Glomerular endothelial cell (primary cell): ENCODE measurements at places on chromosomes 2 and 18.

- DNase-seq, result no peak
Measured at GRCh38 chr18:44893045-44893706, 212.5 kb downstream of the SETBP1 start.

DNA sequence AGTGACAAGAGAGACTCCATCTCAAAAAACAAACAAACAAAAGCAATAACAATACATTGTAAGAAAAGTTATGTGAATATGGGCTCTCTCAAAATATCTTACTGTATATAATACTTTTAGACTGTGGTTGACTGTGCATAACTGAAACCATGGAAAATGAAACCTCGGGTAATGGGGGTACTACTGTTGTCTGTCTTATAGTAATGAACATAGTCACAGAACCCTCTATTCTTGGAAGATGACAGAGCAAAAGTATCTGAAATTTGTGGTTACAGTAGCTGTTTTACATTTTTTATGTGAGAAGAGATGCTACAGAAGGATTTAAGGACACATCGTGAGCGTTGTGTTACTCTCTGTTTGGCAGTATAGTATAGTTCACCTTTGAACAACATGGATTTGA is 60.5 kb downstream of the MAP4K4 start:
- DNase-seq, result no peak

DNA sequence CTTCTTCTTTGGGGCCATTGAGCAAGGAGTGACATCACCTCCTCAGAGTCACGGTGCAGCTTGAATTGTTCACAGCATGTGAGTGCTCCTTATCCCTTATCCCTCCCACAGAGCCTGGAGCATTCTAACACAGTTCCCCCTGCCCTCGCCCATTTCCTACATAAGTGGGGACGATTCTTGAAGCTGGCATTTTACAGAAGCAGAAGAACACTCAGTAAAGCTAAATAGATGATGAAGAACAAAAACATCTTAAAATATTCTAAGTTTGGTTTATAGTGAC is 135.8 kb upstream of the APCDD1 start:
- DNase-seq, result no peak

- DNase-seq, result no peak
Measured at GRCh38 chr2:136482006-136482405, 283.3 kb upstream of the THSD7B start.

DNA sequence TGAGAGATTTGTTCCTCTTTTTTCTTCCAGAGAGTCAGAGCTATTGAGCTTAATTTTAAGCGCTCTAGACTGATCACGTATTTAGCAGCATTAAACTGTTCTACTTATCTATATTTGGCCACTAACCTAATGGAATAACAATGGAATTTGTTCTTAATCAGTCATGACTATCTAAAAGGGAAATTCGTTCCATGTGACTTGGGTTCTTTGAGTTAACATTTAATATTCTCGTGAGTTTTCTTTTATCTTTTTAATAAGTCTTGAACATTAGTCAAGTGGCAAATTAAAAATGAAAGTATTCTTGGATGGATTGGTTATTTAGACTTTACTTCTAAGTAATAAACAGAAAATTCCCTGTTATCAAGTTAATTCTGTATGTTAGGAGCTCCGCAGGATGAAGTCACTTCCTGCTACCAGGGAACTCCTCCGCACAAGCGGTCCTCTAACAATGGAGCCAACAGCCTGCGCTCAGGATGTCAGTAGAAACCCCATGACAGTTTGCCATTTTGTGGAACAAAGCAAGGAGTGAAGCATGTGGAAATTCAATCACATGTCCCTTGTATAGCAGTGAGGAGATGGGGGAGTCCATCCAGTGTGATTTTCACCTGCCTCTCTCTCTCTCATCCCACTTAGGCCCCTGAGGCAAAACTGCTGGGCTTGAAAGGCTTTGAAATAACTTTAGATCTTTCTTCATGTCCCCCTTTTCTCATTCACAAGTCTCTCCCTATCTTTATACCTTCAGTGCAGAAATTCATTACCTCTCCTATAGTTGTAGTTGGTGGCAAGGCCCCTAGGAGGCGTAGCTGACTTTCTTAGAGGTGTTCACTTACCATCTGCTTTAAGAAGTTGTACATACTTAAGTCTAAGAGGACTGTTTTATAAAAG is 138.1 kb downstream of the WDR7 start:
- peak; percentile 82 for DNase-seq

GRCh38 chr2:15096873-15097272 is 464.3 kb downstream of the NBAS start:
- DNase-seq, result no peak

- DNase-seq, result no peak
Measured at GRCh38 chr2:47452761-47453160, 49.8 kb downstream of the MSH2 start.

DNA sequence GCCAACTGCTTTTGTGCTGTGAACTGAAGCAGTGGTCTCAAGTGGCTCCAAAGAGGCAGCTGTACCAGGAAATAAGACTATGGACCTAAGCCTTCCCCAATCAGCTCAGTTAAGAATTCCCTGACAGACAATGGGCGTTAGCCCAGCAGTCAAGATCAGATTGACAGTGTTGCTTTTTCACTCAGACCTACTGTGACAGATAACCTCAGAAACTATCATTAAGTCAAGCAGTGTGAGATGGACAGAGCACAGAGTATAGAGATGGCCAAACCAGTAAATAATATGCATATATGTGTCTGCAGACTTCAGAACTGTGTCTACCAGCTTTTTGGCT is 215.3 kb downstream of the ZFP36L2 start:
- DNase-seq, result no peak

DNA sequence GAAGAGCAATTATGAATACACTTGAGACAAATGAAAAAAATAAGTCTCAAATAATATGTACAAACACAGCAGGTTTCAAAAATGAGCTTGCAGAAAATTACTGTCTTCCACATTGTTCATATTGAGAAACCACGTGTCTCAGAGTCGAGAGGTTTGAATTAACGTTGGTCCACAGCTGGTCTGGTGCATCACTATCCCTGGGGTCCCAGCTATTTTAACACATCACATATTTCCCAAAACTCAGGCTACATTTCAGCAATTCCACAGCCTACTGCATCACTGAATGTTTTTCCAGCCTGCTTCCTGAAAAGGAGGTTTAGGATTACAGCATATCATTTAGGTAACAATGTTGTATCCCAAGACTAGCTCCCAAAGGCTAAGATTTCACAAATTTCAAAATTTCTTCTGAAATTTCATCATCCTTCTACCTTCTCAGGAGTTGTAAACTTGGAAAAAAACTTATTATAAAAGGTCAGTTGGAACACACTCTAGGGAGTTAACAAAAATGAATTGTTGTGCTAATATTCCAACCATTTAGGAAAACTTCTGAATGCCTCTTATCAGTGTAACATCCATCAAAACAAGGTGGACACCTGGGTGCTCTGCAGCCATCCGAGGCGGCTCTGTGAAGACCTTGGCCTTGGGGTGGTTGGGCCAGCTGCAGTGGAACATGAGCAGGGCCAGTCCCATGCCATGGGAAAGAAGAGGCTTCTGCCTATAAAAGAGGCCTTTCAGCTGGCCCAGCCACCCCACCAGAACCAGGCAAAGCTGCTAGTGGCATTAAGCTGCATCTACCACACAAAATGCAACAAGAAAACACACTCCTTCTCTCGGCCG is 198.1 kb upstream of the RBBP8 start:
- DNase-seq, result no peak

DNA sequence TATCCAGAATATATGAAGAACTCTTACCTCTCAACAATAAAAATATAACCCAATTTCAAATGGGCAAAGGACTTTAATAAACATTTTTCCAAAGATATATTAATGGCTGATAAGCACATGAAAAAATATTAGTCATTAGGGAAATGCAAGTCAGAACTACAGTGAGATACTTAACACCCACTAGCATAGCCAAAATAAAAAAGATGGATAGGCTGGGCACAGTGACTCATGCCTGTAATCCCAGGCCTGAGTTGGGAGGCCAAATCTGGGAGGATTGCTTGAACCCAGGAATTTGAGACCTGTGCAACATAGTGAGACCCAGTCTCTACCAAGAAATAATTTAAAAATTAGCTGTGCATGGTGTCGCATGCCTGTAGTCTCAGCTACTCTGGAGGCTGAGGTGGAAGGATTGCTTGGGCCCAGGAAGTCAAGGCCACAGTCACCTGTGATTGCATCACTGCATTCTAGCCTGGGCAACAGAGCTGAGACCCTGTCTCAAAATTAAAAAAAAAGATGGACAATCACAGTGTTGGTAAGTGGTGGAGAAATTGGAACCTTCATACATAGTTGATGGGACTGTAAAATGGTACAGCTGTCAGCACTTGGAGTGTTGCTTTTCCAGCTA is 25.1 kb downstream of the MARCHF7 start:
- no peak for DNase-seq

- DNase-seq, result no peak
Measured at GRCh38 chr2:26430826-26431225, 29.1 kb downstream of the DRC1 start.

GRCh38 chr2:190807886-190808285 is 72.7 kb upstream of the GLS start:
- DNase-seq, result no peak

DNA sequence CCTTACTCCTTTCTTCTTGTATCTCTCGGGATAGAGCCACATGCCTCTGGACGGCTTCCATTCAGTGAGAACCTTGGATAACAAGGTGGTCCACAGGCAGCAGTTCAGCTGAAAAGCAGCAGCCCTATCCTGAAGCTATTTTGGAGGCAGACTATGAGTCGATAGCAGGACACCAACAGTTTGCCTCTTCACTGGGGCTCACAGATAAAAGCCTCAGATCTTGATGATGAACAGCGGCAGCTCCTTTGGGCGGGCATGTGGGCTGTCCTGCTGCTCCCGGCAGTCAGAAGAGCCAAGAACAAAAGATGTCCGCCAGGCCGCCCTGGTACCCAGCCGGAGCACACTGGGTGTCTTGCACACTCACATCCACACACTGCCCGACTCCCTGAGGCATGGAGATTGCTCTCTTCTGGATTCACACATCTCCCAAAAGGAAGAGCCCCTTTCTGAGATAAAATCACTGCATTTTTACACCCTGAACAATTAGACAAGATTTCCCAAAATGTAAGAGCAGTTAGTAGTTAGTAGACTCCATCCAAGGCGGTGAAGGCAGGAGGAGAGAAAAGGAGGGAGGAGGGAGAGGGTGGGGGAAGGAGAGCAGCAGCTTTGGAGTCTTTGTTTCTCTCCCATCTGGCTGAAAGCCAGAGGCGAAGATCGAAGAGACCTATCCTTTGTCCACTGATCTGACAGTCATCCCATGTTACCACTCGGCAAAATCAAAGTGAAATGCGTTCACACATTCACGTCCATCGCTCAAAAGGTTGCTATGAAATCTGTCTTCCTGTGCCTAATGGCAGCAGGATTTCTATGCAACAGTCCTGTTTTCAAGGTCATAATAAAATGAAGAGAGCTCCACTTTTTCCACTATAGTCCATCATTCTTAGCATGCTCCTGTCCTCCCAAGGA is 90.1 kb upstream of the KLF7 start:
- DNase-seq, result no peak

- DNase-seq, result no peak
Measured at GRCh38 chr2:216319771-216320170, 52.5 kb downstream of the MARCHF4 start.

DNA sequence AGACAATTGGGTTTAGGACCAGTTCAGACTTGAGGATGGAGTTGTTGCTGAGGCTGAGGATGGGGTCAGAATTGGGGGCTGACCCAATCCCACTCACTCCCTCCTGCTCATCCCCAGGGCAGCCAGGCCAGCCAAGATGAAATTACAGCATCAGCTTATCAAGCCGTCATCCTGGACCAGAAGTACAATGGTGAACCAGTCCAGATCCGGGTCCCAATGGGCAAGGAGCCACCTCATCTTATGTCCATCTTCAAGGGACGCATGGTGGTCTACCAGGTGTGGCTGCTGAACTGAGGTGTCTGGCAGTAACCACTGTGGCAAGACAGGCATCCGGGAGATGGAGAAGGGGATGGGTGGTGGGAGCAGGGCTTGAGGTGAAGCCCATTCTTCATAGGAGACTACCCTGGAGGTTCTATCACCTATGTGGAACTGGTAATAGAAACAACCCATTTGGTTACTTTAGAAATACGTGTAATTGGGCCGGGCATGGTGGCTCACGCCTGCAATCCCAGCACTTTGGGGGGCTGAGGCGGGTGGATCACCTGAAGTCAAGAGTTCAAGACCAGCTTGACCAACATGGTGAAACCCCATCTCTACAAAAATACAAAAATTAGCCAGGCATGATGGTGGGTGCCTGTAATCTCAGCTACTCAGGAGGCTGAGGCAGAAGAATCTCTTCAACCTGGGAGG is 13.9 kb downstream of the VIL1 start:
- DNase-seq, result no peak

DNA sequence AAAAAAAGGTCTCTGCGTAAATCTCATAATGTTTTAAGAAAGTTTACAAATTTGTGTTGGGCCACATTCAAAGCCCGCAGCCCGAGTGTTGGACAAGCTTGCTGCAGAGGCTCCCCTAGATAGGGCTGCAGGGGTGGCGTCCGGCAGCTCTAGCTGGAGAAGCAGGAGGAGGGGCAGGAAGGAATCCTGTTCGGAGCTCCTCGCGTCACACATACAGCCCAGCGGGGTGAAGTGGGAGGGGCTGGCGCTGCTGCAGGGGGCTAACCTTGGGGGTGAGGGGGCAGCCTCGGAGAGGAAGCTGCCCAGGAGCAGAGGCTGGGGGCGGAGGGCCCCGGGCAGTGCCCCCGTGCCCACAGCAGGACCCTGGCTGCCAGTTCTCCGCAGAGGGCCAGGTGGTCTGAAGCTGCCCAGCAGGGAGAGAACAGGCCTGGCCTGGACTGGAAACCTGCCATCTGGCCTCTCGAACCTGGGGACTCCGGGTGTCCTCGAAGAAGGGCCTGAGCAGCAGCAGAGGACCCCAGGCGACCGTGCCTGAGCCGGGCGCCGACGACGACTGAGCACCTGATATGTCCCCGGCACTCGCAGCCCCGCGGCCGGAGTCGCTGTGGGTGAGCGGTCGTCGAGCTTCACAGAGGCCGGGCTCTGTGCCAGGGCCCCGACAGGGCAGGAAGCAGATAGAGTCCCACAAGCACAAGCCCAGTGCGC is 2.6 kb upstream of the GPR35 start:
- DNase-seq, result no peak

GRCh38 chr18:56992777-56993176 is 154.1 kb upstream of the BOD1L2 start:
- no peak for DNase-seq

DNA sequence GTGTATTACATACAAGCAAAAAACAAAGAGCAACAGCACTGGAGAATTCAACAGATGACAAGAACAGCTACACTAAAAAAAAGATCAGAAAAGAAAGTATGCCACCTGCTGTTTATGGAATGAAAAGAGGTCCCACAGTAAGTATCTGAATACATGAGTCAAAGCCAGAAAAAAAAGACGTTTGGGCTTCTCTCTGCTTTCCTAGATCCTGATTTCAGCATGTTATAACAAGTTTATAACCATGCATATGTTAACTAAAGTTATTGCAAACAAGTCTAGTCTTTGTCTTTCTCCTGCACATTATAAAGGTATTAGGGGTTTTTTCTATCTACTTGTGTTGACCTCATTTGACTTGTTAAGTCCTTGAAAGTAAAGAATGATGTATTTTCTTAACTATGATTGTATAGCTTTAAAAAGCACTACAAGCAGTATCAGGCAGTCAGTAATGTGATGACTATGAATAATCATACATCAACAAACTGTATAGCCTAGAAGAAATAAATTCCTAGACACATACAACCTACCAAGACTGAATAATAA is 108.5 kb upstream of the COL5A2 start:
- no peak for DNase-seq
